ENCODE measurements at places on chromosomes 1 and 21.

- no peak for DNase-seq
These were observed 46.4 kb upstream of the CACHD1 start for GRCh38 chr1:64423526-64423925.

- DNase-seq = no peak
These were observed 85.1 kb downstream of the ENAH start for GRCh38 chr1:225567789-225568188.

DNA sequence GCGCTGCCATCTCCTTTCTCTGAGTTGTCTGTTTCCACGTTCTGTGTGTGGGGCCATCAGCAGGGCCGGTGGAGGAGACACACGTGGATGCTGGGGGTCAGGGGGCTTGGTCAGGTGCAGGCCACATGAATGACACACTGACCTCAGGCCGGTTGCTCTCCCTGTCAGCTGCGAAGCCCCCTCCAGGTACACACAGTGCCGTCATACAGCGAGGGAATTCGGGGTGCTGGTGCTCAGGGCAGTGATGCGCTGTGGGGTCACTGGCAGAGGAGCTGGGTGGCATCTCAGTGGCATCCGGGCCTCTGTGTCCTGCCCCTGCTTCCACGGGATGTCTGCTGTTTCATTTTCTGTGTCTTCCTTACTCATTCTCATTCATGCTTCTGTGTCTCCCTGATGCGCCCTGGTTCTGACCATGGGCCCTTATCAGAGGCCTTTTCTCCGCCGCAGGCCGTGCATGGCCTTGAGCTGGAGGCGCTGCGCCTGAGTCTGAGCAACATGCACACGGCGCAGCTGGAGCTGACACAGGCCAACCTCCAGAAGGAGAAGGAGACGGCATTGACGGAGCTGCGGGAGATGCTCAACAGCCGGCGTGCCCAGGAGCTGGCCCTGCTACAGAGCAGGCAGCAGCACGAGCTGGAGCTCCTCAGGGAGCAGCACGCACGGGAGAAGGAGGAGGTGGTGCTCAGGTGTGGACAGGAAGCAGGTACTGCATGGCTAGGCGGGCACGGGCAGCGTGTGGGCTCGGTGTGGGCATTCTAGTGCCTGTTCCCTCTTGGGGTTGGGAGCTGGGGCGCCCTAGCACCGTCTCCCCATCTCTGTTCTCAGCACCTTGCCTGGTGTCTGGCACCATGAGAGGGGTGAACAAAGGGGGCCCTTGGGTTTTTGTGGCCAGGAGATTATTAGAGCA is 22.6 kb downstream of the PCNT start:
- DNase-seq = no peak

DNA sequence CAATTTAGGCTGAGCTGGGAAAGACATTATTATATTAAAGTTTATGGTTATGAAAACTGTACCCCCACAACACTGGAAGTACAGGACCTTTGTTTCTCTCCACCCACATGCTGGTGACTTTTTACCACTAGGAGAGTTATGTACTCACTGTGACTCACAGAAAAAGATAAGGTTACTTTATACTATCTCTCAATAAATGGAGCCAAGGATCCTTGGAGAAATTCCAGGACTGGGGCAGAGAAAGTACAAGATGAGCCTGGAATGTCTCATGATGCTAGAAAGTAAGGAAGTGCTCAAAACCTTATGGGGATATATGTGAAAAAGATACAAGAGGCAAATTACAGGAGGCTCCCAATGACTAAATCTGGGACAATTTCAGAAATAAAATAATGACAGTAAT is 63.9 kb upstream of the C1orf105 start:
- DNase-seq = no peak

DNA sequence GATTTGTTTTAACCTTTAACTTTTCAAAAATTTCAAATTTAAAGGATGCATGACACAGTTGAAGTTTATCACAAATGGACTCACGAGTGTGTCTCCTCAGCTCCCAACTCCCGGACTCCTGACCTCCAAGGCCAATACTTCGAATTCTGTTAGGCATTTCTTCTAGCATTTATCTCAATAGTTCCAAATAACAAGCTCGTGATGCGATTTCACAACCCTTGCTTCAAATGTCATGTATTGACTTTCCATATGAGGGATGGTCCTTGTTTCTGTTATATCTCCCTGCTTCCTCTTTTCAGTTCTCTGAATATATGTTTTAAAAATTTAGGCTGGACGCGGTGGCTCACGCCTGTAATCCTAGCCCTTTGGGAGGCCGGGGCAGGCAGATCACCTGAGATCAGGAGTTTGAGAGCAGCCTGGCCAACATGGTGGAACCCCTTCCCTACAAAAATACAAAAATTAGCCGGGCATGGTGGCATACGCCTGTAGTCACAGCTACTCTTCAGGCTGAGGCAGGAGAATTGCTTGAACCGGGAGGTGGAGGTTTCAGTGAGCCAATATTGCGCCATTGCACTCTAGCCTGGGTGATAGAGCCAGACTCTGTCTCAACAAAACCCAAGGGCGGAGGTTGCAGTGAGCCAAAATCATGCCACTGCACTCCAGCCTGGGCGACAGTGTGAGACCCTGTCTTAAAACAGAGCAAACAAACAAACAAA is 52.0 kb upstream of the TINAGL1 start:
- no peak for DNase-seq

- DNase-seq = no peak
These were observed 36.0 kb downstream of the F5 start for GRCh38 chr1:169550294-169550693.

DNA sequence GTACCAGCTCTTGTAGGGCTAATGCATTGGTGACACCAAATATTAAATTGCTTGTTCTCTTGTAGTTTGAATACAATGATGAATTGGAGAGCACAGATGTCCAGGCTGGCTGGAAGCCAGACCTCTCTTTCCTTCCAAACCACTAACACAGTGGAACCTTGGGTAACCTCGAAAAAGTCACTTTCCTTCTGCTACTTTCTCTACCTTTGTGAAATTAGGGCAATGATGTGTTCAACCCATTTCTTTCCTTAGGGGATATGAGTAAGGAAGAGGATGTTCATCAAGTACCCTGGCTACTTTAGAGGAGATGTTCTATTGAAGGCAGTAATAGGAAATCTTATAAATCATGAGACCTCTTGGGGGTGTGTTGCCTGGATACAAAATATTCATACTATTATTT is 55.7 kb downstream of the XCL2 start:
- DNase-seq = no peak

- no peak for DNase-seq
These were observed 26.2 kb upstream of the B3GALT2 start for GRCh38 chr1:193212637-193213036.

GRCh38 chr1:23816906-23817305 is 8.3 kb downstream of the HMGCL start:
- no peak for DNase-seq

- DNase-seq = no peak
These were observed 55.6 kb downstream of the GALNT2 start for GRCh38 chr1:230122366-230123279.

GRCh38 chr1:210731597-210731996 is 402.4 kb downstream of the KCNH1 start:
- DNase-seq = no peak

DNA sequence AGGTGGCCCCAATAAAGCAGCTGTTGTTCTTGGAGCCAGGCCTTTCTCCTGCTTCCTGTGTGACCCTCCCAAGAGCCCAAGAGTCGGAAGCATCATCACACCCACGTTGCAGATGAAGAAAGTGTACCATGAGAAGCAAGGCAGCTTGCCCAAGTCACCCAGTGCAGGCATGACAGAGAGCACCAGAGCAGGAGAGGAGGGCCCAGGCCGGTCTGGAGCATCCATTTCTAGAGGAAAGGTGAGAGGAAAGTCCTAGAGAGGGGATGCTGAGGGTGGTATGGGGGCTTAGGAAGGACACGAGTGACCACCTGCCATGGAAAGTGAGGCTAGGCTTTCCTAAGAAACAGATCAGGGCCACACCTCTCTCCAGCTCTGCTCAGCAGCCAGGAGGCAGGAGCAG is 47.0 kb downstream of the C1orf198 start:
- no peak for DNase-seq

- no peak for DNase-seq
These were observed 104.8 kb upstream of the BARHL2 start for GRCh38 chr1:90821788-90822359.

DNA sequence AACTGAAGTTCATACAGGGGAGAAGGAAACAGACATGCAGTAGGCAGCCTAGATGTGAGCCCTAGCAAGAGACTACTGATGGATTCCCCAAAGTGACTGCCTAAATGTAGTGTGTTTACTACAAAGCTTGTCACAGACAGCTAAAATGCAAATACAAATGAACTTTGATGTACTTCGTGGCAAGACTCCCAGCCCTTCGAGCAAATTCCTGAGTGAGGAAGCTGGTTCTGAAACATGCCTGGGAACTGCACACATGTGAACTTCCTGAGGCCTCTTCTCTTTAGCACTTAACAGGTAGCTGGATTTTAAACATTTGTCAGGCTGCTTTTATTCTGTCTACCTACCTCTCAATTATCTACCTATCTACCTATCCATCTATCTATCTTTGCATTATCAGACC is 6.7 kb upstream of the IRF2BP2 start:
- no peak for DNase-seq

- DNase-seq = no peak
These were observed 120.3 kb downstream of the ZBTB18 start for GRCh38 chr1:244171241-244171985.

GRCh38 chr1:230011333-230012092 is 55.5 kb upstream of the GALNT2 start:
- DNase-seq = no peak

DNA sequence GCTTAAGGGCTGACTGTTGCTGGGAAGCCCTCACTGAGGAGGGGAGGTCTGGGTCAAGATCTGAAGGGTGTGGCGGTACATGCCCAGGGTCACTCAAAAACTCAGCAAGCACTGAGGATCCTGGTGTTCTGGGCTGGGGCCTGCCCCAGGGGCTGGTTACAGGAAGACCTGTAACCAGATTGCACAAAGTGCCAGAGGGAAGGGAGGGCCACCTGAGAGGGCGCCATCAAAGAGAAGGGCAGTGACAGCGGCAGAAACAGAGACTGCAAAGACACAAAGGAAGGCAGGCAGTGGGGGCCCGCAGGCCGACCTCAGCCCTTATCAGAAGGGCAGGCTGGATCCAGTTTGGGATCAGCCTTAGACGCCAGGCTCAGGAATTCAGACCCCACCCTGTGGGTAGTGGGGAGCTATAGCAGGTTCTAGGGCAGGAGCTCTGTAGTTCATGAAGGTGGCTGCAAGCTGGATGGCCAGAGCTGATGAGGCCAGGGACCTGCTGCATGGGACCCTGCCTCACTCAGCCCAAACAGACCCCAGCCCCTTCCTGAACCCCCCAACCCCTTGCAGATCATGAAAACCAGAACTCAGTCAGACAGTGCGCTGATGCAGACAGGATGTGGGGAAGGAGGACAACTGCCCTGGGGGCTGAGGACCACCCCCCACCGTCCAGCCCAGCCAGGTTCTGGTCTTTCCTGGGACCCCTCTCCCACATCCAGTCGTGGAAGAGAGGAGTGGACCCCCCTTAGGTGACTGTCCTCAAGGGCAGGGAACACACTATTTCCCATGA is 3.9 kb downstream of the SH2D5 start:
- no peak for DNase-seq

GRCh38 chr1:99811075-99811474 is 39.1 kb upstream of the AGL start:
- no peak for DNase-seq

Measured in activated T-cell treated with anti-CD3 and anti-CD28 coated beads, Interleukin-2, amount 50 U/mL, for 48 hours (primary cell).